ENCODE measurements at places on chromosomes 13 and 19.

GRCh38 chr13:91199866-91200265 is 147.6 kb upstream of the MIR17HG start:
- DNase-seq, result no peak

DNA sequence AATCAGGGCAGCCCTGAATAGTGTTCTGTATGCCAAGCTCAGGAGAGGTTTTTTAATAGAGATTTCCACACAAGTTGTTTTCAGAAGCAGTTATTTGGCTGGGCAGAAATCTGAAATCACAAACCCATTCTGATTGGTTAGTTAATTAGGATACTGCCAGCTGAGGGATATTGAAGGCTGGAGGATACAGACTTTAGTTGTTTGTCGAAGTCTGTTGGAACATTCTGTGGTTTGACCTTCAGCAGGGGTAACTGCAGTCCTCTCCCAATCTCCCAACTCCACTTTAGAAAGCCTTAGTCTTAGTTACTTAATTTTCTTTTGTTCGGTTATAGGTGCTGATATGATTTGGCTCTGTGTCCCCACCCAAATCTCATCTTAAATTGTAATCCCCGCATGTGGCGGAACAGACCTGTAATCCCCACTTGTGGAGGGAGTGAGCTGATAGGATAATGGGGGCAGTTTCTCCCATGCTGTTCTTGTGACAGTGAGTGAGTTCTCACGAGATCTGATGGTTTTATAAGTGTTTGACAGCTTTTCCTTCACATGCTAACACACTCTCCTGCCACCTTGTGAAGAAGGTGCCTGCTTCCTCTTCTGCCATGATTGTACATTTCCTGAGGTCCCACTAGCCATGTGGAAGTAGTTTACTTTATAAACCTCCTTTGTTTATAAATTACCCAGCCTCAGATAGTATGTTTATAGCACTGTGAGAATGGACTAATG is 169.2 kb downstream of the GPC5 start:
- DNase-seq, result no peak

DNA sequence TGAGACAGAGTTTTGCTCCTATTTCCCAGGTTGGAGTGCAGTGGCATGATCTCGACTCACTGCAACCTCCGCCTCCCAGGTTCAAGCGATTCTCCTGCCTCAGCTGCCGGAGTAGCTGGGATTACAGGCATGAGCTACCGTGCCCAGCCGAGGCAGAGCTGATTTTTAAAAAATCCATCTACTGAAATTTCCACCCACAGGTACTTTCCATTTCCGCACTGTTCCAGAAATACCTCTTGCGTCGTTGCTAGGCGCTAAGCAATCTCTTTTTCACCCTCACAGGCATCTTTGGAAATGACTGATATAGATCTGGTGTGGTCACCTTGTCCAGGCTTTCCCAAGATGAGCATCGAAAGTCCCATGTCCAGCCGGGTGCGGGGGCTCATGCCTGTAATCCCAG is 9.4 kb downstream of the TMEM38A start:
- DNase-seq, result no peak

- no peak for DNase-seq
Measured at GRCh38 chr19:12778905-12779161, 3.5 kb upstream of the HOOK2 start.

GRCh38 chr19:44757057-44757734 is 8.7 kb downstream of the BCL3 start:
- no peak for DNase-seq

- DNase-seq, result no peak
Measured at GRCh38 chr13:39263033-39263432, 224.8 kb downstream of the NHLRC3 start.

GRCh38 chr13:31286930-31287329 is 87.2 kb downstream of the B3GLCT start:
- no peak for DNase-seq

DNA sequence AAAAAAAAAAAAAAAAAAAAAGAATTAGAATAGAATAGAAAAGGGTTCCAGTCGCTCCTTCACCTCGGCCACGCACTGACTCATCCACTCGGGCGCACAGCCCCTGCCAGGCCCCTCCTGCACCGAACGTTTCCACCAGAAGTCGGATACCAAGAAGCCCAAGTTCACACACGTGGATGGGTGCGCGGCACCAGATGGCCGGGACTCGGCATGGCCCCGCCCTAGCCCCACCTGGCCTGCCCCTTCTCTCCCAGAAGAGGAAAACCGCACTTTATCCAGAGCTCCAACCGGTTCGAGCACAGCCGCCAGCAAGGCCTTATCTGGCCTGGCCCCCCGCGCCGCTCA is 5.9 kb downstream of the PRR36 start:
- DNase-seq, result no peak

- no peak for DNase-seq
Measured at GRCh38 chr19:21482863-21483276, 22.5 kb upstream of the ZNF429 start.

- no peak for DNase-seq
Measured at GRCh38 chr13:29497137-29497654, 98.3 kb downstream of the SLC7A1 start.

DNA sequence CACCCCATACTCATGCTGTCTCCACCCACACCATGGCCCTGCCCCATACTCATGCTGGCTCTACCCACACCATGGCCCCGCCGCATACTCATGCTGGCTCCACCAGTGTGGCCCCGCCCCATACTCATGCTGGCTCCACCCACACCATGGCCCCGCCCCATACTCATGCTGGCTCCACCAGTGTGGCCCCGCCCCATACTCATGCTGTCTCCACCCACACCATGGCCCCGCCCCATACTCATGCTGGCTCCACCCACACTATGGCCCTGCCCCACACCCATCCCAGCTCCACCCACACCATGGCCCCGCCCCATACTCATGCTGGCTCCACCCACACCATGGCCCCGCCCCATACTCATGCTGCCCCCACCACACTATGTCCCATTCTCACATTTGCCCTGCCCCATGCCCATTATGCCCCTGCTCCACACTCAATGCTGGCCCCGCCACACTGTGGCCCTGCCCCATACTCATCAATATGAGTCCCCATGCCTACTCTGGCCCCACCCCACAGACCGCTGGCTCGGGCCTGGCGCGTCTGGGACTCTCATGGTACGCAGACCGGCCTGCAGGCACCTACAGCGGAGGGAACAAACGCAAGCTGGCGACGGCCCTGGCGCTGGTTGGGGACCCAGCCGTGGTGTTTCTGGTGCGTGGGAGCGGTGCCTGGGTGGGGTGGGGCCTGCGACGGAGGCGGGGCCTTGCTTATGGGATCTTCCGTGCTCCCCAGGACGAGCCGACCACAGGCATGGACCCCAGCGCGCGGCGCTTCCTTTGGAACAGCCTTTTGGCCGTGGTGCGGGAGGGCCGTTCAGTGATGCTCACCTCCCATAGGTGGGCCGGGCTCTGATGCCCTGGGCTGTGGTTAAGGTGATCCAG is 3.7 kb upstream of the ARHGAP45 start:
- DNase-seq, result no peak

GRCh38 chr19:38507551-38508127 is 74.1 kb downstream of the RYR1 start:
- no peak for DNase-seq

GRCh38 chr19:49758292-49758691 is 4.8 kb downstream of the TSKS start:
- peak; percentile 46 for DNase-seq

GRCh38 chr19:28715157-28715556 is 497.8 kb downstream of the UQCRFS1 start:
- no peak for DNase-seq

- no peak for DNase-seq
Measured at GRCh38 chr13:23579896-23580683, 9.9 kb downstream of the TNFRSF19 start.

DNA sequence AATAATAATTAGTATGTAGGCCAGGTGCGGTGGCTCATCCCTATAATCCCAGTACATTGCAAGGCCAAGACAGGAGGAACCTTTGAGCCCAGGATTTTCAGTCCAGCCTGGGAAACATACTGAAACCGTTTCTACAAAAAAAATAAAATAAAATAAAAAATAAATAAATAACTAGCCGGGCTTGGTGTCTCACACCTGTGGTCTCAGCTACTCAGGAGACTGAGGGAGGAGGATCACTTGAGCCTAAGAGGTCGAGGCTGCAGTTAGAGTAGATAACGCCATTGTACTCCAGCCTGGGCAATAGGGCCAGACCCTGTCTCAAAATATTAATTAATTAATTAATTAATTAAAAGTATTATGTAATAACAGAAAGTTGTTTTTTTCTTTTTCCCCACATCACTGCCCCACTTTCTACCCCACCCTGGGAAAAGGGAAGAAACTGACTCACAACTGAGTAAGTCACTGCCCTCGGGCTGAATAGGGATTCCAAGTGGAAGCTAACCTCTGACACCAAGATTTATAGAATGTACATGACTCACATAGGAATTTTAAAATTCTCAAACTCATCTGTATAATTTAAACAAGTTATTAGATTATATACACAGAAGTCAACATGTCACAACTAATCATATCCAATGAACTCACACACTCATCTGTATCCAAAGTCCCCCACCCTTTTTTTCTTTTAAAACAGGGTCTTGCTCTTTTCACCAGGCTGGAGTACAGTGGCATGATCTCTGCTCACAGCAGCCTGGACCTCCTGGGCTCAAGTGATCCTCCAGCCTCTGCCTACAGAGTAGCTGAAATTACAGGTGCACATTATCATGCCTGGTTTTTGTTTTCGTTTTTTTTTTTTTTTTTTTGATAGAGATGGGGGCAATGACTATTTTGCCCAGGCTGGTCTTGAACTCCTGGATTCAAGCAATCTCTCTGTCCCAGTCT is 12.5 kb downstream of the ZNF611 start:
- peak; percentile 29 for DNase-seq

GRCh38 chr19:5895409-5895808 is 8.2 kb downstream of the NDUFA11 start:
- no peak for DNase-seq

GRCh38 chr13:99969919-99970650 is 1.5 kb downstream of the ZIC5 start:
- no peak for DNase-seq

- no peak for DNase-seq
Measured at GRCh38 chr13:46106839-46107371, 2.1 kb upstream of the CPB2 start.

GRCh38 chr13:62418376-62418775 is 1002.7 kb upstream of the PCDH20 start:
- no peak for DNase-seq

- no peak for DNase-seq
Measured at GRCh38 chr13:27379694-27380641, 44.5 kb upstream of the GTF3A start.

DNA sequence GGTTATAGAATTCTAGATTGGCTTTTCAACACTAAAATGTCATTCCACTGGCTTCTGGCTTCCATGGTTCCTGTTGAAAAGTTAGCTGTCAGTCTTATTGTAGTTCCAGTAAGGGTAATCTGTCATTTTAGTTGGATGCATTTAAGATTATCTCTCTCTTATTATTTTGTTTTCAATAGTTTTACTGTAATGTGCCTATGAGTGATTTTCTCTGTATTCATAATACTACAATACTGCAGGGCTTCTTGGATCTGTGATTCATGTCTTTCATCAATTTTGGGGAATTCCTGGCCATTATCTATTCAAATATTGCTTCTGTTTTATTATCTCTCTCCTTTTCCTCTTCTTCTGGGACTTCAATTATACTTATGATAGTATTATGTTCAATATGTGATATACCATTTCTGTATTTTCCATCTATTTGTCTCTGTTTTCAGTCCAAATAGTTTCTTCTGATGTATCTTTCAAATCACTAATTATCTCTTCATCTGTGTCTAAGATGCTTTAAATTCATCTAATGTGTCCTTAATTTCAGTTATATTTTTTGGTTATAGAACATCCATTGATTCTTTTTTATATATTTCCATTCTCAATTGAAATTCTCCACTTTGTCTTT is 101.5 kb downstream of the KCTD15 start:
- no peak for DNase-seq

GRCh38 chr13:73054712-73055111 is 4.1 kb upstream of the KLF5 start:
- DNase-seq, result no peak

- DNase-seq, result no peak
Measured at GRCh38 chr19:10726268-10726667, 8.4 kb downstream of the DNM2 start.

GRCh38 chr19:8438236-8438635 is 6.5 kb upstream of the HNRNPM start:
- no peak for DNase-seq

DNA sequence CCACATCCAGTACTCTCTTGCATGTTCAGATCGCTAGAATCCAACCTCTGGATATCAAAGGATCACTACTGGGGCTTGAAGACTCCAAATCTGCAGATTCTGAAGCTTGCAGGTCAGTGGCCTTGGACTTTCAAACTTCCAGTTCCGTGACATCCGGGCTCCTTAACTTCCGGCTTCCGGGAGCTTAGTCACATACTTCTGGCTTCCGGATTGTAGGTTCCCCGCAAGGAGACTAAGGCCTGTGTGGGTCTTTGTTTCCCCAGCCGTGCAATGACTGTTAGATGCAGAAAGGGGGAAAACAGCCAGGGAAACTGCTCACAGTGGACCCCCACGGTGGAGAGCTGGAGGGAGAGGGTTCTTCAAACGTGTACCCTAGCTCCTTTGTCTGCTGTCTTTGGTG is 41.4 kb downstream of the ZNF333 start:
- DNase-seq, result no peak

GRCh38 chr13:113743366-113744195 is 15.4 kb upstream of the TMEM255B start:
- DNase-seq, result no peak

GRCh38 chr19:46515290-46515609 is 19.6 kb upstream of the PNMA8B start:
- DNase-seq, result no peak

DNA sequence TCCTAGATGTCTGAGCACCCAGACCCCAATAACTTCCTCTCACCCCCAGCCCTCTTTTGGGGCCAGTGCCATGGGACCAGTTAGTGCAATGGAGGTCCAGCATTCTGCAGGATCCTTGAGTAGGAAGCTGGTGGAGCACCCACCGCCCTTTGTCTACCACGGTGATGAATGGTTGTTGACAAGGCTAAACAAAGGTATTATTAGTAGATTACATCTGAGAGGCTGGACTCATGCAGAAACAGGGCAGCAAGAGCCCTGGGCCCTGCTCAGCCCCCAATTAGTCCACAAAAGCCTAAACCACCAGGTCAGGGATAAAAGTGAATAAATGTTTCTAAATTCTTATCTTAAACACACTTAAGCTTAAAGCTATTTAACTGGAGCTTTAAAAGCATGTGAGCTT is 196.5 kb upstream of the TSHZ3 start:
- no peak for DNase-seq

DNA sequence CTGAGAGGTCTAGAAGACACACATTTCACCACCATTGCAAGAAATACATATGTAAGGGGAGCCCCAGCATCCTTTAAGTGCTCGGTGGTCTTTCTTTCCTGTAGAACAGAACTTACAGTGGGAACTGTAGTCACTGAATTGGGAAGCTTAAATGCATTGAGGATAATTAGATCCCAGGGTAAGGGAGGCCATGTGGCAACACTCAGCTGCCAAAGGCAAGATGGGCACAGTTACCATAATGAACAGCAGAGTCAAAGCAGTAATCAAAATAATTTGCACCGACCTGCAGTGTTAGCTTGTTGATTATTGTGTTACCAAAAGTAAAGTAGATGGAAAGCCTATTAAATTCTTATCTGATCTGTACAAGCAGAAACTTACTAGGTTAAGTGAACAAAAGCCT is 291.2 kb upstream of the PCDH20 start:
- no peak for DNase-seq

- DNase-seq, result no peak
Measured at GRCh38 chr13:42215578-42216421, 56.2 kb upstream of the AKAP11 start.

- no peak for DNase-seq
Measured at GRCh38 chr13:103931331-103931845, 865.2 kb upstream of the SLC10A2 start.
